SIG-M5 (cell line): ENCODE measurements at places on chromosomes 16 and 17.

DNA sequence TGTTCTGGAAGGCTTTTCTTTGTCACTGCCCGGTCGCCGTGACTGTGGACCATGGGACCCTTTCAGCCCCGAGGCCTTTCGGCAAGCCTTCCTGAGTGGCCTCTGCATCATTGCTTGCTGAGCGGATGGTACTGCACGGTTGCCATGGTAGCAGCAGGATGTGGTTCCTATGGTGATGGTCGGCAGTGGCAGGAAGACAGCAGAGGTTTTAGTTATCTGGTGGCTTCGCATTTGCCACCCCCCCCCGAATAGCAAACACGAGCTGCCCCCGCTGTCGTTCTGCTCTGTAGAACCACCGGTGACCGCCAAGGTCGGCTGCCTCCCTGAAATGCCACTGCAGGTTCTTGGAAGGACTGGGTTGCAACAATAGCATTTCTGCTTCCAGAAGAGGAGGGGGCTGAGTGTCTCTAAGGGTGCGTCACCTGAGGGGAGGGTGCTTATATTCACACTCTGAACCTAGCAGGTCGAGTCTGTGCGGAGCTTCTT, 76.6 kb downstream of the CMIP start:
- no peak for DNase-seq

DNA sequence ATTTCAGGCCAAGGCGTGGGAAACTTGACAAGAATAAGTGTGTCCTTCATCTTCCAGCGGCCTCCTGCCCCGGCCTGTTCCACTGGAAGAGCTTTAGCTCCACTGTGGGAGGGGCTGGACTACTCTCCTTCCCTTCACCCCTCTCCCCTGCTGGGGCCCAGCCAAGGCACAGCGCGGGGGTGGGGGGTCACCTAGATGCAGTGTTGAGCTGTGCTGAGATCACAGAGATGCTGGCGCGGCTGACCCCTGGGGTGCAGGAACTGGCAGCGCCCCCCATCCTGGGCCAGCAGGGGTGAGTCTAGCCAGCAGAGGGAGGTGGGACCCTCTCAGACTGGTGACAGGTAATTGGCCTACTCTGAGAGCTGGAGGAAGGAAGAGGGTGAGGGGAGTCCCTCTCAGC, 111.8 kb upstream of the LHX1 start:
- no peak for DNase-seq

DNA sequence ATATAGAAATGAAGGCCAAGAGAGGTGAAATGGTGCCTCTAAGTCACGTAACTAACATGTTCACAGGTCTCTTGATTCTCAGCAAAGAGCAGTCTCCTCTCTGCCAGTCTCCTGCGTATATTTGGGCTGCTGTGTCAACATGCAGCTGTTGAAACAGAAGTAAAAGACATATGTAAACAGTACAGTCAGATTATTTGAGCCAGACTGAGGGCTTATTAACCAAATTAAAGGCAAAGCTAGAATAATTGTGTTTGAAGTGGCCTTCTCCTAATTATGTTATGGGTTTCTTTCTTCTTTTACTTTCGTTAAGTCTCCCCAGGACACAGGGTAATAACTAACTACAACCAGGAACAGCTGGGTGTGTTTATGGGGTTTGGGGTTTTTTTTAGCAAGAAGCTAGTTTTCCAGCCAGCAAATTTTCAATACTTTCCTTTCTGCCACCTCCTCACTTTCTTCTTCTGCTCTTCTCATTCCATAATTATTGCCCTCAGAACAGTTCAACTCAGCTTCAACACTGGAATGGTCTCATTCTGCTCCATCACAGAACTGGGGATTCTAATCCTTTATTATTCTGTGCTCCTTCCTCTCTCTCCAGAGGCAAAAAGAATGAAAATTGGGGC, 18.4 kb downstream of the G6PC1 start:
- DNase-seq = no peak

- no peak for DNase-seq
Observed at GRCh38 chr16:57474671-57475661, 11.3 kb downstream of the DOK4 start.

DNA sequence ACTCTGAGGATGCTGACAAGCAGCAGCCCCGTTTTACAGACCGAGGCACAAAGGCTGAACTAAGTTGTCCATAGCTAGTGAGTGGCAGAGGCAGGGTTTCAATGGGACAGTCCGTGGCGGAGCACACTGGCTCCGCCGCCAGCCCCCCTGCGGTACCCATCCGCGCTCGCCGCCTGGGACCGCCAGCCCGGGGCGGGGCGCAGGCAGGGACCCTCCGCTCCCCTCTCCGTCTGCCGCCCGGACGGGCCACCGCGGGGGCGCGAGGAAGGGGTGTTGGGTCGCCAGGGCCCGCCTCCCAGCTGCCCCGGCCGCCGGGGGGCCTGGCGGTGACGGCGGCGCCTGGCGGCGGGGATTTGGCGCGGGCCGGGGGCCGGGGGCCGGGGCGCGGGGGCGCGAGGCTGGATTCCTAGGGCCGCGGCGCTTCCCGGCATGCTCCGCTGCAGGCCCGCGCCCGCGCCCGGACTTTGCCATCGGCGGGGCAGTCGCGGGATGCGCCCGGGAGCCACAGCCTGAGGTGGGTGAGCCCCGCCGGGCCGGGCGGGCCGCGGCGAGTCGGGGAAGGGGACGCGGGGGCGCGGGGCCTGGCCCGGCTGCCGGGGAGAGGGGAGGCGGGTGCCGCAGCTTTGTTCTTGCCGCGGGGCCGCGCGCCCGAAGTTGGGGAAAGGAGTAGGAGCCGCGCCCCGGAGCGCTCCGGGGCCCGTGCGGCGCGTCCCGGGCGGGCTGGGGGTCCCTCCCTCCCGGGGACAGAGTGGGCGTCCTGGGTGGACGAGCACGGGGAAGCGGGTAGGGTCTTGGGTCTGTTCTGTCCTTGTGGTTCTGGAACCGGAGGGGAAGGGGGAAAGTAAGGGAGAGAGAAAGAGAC, at the start of gene TMEM98:
TSS of gene TMEM98 (plus strand) at position 430 of the 862 bp plus-strand sequence. CDS start 3,376 bp downstream, outside the sequence.
- DNase-seq = no peak

GRCh38 chr17:36136439-36136838, 32.8 kb downstream of the CCL4 start:
- DNase-seq = no peak

DNA sequence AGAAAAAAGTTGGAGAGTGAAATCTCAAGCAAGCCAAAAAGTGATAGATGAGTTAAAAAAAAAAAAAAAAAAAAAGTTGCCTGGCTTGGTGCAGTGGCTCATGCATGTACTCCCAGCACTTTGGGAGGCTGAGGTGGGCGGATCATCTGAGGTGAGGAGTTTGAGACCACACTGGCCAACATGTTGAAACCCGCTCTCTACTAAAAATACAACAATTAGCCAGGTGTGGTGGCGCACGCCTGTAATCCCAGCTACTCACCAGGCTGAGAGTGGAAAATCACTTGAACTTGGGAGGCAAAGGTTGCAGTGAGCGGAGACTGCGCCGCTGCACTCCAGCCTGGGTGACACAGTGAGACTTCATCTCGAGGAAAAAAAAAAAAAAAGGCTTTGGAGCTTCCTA, 668.8 kb downstream of the WWOX start:
- DNase-seq = no peak

DNA sequence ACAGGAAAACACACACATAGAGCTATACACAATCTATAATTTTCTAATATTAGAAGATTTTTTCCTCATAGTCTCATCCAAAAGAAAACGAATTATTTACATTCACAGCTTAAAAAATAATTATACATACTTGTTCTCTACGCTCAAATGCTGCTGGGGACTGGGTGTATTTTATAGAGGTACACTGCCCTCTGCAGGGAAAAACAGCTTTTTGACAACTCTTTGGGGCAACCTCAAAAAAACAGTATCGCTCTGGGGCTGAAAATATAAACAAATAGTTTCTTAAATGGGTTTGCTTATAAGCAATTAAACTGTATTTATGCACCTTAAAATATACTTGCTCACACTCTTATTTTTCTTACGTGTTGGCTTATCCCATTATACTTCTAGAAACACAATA, 261.8 kb upstream of the PSMD7 start:
- no peak for DNase-seq

GRCh38 chr16:79603055-79603454, 2.5 kb upstream of the MAF start:
- DNase-seq = no peak

- no peak for DNase-seq
Observed at GRCh38 chr17:14910916-14911315, 354.2 kb downstream of the PMP22 start.

- DNase-seq = no peak
Observed at GRCh38 chr17:63701456-63701820, 1.5 kb upstream of the LIMD2 start.

DNA sequence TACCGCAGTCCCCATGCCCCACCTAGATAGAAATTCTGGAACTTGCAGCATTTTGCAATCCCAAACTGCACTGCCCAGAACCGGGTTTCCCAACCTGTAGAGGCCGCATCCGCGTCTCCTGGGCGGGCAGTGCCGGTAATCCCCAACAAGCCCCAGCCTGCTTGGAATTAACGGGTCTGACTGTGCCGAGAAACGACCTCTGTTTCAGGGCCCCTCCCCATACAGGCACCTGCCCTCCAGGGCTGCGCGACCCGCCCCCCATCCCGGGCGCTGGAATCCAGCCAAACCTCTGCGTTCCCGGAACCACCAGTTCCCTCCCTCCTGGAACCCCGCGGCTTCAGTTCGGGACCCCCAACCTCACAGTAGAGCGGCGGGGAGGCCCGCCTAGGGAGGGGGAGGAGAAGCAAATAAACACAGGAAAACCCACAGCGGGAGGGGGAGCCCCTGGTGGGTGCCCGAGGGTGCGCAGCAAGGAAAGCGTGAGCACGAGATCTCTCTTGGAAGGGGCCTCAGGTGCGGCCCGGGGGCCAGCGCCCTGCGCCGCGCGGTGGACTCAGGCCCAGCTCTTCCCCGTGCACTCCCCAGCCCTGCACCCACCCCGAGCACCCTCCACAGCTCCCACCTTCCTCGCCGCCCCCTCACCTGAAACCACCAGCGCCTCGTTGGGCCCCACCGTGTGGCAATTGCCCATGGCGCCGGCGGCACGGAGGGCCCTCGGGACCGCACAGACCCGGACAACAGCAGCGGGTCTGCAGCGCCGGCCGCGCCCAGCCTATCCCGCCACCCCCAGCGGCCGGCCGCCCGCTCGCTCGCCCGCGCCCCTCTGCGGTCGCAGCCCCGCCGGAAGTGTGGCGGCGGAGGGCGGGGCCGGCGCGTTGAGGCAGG, at the start of gene FLOT2:
TSS of gene FLOT2 (minus strand) at position 850 of the 885 bp plus-strand sequence. CDS start at position 691, 159 bp downstream.
- no peak for DNase-seq

DNA sequence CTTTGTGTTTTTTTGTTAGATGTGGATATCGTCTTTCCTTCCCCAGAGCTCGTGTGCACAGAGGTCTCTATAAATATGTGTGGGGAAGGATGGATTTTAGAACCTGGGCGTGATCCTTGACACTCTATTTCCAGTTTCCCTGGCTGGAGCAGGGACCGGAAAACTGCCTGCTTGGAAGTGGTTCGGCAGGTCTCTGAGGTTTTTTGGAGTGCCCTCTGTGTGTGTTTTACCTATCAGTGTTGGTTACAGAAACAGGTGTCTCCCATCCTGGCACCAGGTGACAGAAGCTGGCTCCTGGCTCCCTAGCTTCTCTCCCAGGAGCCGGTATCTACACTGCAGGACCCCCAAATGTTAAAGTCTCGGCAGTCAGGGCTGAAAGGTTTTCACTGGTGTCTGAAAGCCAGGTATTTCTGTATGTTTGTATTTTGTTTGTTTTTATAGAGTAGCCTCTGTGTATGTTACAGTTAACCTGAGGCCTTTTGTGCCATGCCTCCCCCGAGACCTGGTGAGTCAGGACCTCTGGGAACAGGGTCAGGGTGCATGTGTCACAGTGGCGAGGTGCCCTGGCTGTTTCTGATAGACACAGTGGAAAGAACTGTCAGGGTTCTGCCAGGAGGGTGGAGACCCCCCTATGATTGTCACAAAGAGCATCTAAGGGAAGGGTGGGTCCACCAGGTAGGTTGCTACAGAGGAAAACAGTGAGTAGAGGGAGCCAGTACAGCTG, 31.3 kb downstream of the ZC3H18 start:
- DNase-seq = no peak

DNA sequence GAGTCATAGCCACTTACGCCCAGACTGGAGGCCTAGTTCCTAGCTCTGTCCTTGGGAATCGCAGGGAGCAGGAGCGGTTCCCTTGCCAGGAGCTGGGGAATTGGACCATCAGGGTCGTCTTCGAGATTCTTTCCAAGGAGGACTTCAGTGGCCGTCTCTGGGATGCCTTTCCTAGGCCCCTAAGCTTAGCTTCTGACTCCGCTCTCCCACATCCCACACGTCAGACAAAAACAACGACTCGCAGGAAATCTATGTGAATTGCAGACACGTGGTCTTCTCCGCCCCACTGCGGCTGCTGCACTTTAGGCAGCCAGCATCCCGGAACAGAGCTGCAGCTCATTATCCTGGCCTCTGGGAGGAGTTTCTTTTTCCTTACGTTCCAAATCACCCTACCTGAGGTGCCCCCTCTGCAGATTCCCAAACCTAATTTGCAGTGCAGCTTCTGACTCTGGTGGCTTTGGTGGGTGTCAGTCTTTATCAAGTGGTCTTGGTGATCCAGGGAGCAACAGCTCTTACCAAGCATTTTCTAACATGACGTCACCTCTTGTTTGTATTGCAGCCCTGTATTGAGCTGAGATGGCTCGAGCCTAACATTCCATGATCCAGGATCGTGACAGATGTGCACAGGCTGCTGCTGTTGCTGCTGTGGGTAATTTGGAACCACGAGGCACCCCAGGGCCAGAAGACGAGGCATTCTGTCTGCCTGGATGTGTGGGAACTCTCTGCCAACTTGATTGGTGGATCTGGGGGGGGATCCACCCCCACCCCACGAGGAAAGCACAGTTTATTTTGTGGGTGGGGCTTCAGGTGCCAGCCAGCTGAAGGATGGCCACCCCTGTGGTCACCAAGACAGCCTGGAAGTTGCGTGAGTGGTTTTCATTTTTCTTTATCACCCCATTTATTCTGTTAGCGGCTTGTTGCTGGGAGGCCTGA, 1.1 kb downstream of the KATNB1 start:
- DNase-seq = no peak

GRCh38 chr16:70161350-70161749, 12.2 kb upstream of the CLEC18C start:
- no peak for DNase-seq

DNA sequence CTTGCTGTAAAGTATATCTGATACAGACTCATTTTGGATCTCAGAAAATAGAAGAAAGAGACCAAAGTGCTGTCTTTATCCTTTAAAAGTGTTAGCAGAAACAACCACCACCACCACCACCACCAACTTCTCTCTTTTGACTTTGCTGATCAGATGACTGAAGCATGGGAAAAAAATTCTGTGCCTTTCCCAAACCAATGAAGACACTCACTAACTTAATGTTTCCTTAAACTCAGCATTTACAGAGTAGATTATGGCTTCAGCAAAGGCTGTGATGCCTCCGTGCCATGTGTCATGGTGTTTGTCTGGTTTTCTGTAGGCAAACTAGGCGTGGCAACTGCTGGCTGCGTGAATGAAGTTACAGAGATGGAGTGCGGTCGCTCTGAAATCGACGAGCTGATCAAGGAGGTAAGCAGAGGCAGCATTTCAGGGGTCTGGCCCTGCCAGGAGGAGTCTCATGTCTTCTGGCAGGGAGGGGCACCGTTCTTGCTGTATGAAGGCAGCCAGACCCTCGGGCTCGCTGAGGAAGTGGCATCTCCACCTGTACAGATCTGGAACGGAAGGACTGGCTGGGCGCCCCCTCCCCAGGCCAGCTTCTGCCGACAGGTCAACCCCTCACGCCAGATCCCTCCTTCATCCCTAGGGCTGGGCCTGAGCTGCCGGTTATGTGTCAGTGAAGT, 12.4 kb downstream of the IRF8 start:
- no peak for DNase-seq
